ENCODE measurements at places on chromosomes 6 and 20.

- no peak for DNase-seq
These were observed 10.4 kb upstream of the BCAS4 start for GRCh38 chr20:50784464-50784863.

GRCh38 chr20:54255157-54255556, 47.3 kb downstream of the PFDN4 start:
- no peak for DNase-seq

DNA sequence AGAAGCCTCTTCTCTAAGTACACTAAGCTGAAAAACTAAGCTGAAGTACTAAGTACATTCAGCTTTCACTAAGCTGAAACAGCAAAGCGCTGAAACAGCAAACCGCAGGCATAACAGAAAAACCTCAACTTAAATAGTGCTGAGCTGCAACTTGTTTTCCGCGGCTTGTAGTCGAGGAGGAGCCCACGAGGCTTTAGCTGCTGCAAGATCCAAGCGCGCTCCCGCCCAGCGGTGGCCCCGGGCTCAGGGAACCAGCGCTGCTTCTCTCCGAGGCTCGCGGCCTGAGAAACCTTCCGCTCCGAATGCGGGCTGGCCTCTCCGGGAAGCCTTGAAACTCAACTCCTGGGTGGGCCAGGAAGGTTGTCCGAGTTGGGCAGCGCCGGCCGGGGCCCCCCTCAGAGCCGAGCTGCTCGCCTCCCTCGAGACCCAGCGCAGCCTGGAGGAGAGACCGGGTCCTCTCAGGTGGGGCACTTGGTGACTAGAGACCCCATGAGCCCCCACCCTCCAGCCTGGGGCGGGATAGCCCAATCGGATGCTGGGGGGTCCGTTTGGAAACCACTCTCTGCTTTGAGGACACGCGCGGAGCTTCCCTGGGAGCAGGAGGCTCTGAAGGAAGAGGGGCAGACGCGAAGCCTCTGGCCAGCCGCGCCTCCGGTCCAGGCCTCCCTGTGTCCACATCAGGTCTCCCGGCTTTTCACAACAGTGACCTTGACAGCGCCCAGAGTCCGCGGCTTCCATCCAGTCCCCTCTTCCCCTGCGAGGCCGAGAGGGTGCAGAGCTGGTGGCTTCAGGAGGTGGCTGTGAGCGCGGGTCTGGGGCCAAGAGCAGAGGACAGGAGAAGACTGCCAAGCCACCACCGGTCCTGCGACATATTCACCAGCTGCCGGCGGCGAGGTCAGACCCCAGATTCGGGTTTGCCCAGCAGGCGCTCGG, 38.1 kb upstream of the HLA-E start:
- no peak for DNase-seq

- no peak for DNase-seq
These were observed 166.1 kb upstream of the OPRM1 start for GRCh38 chr6:153872946-153873345.

- DNase-seq: no peak
These were observed 162.3 kb downstream of the GRM1 start for GRCh38 chr6:146191166-146191565.
